ENCODE measurements at places on chromosomes 2 and 18. TPM values are rescaled to one million over a fixed set of nuclear protein-coding genes. Genes with fewer than 3 reads are reported as not detected.
A peak's percentile ranks its signal among the peaks of the same experiment; 100 is the strongest.

RFX8 gene
- 0.92 TPM for total RNA-seq

CNTNAP5 gene
- not detected for total RNA-seq

ZNF385B gene
- total RNA-seq = 2.0 TPM

OR6B2 gene
- total RNA-seq = not detected

MEP1B gene
- not detected for total RNA-seq

PPP1CB gene
- total RNA-seq = 200 TPM

DNA sequence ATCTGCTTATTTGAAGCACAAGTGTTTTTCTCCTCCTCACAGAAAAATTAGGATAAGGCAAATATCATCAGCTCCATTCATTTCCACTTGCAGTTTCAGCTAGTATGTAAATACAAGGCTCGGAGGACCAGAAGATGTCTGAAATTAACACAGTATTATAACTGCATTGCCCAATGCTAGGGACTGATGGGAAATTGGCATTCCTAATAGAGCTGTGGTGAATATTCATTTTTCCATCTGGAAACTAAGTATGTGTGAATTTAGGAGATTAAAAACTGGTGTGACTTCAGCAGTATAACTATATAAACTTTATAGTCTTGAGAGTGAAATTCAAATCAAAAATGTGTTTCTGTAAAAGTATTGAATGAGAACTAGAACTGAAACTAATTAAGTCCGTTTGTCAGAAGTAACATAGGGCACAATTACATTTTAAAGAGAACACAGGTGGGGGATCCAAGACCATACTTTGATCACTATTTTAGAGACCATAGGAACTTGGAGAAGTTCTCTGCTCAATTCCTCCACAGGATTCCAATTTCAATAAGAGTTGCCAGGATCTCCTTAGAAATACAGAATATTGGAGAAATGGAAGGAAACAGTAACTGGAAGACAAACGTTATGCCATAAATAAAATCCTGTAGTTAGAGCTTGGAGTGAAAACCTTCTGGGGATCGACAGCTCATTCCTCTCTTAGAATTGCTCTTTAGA, 12.1 kb upstream of the ITGA6 start:
- no peak for DNase-seq

GRCh38 chr2:177535958-177536504, 143.5 kb downstream of the AGPS start:
- no peak for DNase-seq

- DNase-seq = peak; percentile 19
Observed at GRCh38 chr2:238493880-238494572, 67.3 kb downstream of the ASB1 start.

- no peak for DNase-seq
Observed at GRCh38 chr2:184304006-184304405, 294.3 kb upstream of the ZNF804A start.

DNA sequence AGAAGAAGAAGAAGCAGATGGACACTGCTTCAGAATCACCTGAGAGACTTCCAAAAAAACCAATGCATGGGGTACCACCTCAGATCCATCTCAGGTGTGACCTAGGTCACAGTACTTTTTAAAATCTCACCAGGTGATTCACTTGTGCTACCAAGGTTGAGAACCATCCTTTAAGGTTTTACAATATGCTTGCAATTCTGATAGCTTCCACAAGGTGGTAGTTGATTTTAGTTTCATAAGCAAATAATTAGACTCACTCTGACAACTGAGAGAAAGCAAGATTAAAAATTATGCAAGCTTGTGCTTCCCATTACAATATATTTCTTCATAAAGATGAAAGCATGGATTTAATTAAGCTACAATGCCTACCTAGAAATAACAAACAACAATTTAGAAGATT, 355.1 kb downstream of the EN1 start:
- no peak for DNase-seq

DNA sequence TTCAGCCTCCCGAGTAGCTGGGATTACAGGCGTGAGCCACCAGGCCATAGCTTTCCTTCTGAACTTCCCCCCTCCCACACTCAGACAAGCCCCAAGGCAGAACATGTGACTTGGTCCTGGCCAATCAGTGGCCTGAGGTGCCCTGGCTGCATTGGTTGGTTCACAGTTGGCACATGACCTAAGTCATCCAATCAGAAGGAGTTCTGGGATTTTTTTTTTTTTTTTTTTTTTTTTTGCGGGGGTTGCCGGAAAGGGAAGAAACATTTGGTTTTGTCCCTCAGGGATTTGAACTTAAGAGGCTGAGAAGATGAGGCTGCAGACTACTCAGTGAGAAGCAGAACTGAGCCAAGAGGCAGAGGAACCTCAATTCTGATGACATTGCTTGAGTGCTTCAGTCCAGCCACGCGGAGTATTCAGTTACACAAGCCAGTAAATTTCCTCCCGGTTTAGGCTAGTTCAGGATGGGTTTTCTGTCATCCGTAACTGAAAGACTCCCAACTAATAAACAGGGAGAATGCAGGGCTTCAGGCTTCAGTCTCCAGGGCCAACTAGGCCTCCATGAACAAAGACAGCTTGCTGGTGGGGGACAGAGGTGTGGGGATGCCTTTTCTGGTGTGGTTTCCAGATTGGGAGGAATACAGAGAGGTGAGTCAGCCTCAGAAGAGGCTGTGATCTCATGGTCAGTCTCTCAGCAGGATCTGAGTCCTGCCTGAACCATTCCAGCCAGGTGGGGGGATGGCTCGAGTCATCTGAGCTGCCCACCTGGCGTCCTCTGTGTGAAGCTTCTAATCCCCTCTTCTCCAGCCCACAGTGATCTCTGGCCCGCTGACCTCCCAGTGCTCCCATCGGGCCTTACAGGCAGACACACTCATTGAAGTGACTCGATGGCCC, 9.2 kb downstream of the PTMA start:
- DNase-seq = no peak

DNA sequence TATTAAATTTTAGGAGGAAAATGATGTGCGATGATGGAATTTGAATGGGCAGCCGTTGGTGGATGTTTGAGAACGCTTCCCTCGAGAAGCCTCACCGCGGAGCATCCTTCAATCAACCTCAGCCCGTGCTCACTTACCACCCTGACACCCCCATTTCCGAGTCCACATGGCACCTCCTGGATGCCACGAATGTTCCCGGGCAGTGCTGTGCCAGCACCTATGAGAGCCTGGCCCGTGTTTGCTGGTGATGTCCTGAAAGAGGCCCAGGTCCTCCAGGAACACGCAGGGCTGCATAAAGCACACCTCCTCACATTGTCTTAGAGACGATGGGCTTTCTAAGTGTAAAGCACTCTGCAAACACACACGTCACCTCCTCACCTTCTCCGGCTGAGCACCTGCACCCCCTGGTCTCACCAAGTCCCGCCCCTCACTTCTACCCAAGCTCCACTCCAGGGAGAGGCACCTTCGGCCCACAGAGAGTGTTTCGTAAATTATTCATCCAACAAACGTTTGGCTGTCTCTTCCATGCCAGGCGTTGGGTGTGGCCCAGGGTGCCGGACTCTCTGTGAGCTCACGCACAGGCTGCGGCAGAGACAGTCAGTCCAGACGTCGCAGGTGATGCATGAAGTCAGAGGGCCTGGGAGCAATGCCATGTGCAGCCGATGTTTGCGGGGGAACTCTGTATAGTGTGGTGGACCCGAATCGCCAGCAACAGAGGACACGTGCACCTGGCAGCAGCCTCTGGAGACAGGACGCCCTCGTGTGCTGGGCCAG, 150.0 kb downstream of the TPO start:
- DNase-seq = no peak

GRCh38 chr2:68749345-68749744, 14.7 kb downstream of the ARHGAP25 start:
- DNase-seq = no peak
